Osteoblast (primary cell): ENCODE measurements at places on chromosomes 12 and 14. TPM values are rescaled to one million over a fixed set of nuclear protein-coding genes. Genes with fewer than 3 reads are reported as not detected.

- DNase-seq, result peak; percentile 80
These were observed 2.4 kb upstream of the RNASE7 start for GRCh38 chr14:21039585-21040369.

- no peak for DNase-seq
These were observed 100.5 kb downstream of the AEBP2 start for GRCh38 chr12:19539836-19540235.

- DNase-seq, result no peak
These were observed 2.4 kb downstream of the PRR13 start for GRCh38 chr12:53443955-53444354.

DNA sequence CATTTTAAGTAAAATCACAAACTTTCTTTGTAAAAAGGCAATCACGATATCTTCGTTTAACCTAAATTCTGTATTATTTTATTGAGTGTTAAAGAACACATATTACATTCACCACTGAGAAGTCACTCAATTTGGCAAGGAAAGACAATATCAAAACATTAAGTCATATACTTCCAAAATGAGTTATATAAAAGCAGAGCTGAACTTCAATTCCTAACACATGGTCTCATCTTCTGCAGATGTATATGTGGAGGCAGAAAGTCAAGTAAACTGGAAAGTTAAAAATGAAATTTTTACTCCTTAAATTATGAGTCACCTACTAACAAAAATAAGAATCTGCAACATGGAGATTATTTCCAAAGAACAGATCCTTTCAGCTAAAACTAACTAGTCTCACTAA, 28.7 kb downstream of the BMAL2 start:
- peak; percentile 5 for DNase-seq

GRCh38 chr14:101556131-101556530, 5.2 kb upstream of the DIO3 start:
- peak; percentile 92 for DNase-seq

DNA sequence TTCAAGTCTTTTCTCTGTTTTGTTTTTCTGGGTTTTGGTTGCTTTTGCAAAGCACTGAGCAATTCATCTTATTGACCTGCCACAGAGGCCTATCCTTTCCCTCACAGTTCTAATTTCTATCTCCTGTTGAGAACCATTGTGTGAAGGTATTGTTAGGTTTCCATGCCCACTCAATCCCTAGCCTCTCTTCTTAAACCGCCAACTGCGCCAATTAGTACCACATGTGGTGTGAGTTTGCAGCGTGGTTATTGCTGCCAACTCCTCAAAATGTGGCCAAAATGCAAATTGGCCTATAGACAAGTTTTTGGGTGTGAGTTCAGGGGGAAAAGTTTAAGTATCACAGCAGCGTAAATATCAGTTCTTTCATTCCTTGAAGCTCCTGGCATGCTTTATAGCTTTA, 232.6 kb downstream of the FLRT2 start:
- no peak for DNase-seq

GPHB5 gene
- not detected in 2 replicates for total RNA-seq

LMNTD1 gene
- total RNA-seq, result not detected in 2 replicates

SIX1 gene
- total RNA-seq, result 18.1 and 21.5 TPM in 2 replicates
